ENCODE measurements at places on chromosomes 3 and 15.

GRCh38 chr3:76527773-76528172 is 512.1 kb upstream of the ROBO2 start:
- no peak for DNase-seq

GRCh38 chr3:182710557-182711157 is 82.6 kb upstream of the ATP11B start:
- no peak for DNase-seq

DNA sequence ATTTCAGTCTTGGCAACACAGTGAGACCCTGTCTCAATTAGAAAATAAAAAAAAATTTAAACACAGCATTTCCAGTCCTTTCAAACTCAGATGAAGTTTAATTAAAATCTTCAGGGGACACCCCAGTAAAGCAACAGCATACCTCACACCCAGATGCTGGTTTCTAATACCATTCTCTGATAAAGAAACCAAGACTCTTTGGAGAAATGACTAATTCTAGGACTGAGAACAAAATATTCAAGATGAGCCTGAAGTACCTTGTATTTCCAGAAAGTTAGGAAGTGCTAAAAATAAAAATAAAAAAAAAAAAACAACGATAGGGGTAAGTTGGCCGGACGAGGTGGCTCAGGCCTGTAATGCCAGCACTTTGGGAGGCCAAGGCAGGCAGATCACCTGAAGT is 14.0 kb upstream of the MAP4 start:
- DNase-seq: no peak

GRCh38 chr3:151499168-151499567 is 38.3 kb upstream of the IGSF10 start:
- no peak for DNase-seq

DNA sequence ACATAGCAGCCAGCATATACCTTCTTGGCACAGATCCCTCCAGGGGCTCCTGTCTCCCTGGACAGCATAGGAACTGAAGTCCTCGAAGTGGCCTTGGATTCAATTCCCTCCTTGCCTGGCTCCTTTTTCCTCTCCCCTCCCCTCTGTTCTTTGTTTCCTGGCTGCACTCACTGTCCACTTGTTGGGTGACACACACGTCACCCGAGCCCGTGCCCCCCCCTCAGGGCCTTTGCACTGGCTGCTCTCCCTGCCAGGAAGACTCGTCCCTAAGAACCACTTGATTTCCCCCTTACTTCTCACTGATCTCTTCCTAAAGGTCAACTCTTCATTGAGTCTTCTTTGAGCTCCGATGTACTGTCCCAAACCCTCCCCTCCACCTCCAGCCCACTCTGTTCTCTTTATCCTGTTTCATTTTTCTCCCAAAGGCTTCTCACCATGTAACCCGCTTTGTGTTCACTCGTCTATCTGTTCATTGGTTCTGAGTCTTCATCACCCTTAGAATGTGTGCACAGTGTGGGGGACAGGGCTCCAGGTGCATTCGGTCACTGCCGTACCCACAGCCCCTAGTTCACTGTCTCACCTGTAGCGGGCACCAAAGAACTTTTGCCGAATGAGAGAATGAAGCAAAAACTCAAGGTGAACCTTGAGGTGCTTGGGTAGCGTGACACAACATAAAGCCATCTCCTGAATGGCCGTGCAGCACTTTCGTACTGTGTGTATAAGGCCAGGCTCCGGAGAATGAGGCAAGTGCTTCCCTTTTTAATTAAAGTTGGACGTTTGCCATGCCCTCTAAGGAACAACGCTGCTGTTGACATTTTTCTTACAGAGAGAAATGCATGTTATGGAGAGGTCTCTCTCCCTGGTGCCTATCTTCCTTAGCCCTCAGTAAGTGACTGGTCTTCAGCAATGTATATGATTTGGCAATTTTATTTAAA is 74.0 kb downstream of the CHRNA7 start:
- DNase-seq: no peak

GRCh38 chr3:42804831-42805132 is 492 bp upstream of the HIGD1A start:
- DNase-seq: no peak

GRCh38 chr3:144556392-144556791 is 584.8 kb downstream of the DIPK2A start:
- DNase-seq: no peak

DNA sequence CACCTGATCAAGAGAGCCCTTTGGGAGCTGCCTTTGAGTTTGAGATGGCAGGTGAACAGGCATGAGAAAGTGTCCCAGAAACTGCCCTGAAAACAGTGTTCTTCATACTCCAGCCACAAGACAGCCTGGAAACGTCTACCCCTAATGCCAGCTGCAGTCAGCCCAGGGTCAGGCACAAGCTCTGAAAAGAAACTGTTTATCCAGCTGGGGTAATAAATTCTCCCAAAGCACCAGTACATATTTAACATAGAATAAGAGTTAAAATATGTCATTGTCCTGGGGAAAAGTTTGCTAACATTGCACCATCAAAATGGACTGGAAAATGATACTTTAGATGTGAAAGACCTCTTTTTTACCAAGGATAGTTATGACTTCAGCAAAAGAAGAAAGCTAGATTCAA is 66.3 kb downstream of the NEK10 start:
- DNase-seq: no peak

- DNase-seq: no peak
These were observed 218.4 kb upstream of the TRIM42 start for GRCh38 chr3:140459462-140459861.

DNA sequence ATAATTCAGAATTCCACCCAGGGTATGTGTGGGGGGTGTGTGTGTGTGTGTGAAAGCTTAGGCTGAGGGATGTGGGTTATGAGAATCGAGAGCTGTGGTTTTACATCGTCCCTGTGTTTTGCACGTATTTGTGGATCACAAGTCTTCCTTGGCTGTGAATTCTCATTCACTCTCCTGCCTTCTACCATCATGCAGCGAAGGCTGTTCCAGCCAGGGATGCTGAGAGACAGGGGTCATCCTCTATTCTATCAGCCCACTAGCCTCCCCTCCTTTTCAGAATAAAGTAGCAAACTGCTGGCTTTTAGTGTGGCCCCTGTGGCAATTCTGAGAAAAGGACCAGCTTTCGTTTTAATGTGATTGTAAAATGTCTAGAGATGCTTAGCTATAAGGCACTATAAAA is 460.6 kb upstream of the NR2F2 start:
- no peak for DNase-seq

DNA sequence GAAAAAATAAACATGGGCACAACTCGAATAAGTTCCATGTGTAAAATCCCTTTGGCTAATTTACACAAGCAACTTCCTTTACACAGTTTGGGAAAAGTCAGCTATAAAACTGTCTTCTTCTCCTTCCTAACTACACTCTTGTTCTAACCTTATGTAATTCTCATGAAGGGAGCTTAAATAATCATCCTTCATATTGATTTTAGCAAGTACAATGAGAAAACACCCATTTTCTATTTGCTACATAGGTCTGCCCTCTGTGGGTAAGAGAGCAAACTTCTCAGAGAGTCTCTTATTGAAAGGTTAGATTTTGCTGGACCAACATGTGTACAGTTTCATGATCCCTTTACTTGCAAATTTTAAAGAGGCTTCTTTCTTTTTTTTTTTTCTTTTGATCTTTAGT is 398.5 kb downstream of the ROBO1 start:
- DNase-seq: no peak

- no peak for DNase-seq
These were observed 74.1 kb upstream of the RAP2B start for GRCh38 chr3:153087595-153088566.

- no peak for DNase-seq
These were observed 273.5 kb upstream of the ADAMTS9 start for GRCh38 chr3:64961301-64961700.

GRCh38 chr3:148882288-148882687 is 17.2 kb downstream of the CPA3 start:
- no peak for DNase-seq

GRCh38 chr3:127274200-127274760 is 13.6 kb downstream of the PRR20G start:
- no peak for DNase-seq

DNA sequence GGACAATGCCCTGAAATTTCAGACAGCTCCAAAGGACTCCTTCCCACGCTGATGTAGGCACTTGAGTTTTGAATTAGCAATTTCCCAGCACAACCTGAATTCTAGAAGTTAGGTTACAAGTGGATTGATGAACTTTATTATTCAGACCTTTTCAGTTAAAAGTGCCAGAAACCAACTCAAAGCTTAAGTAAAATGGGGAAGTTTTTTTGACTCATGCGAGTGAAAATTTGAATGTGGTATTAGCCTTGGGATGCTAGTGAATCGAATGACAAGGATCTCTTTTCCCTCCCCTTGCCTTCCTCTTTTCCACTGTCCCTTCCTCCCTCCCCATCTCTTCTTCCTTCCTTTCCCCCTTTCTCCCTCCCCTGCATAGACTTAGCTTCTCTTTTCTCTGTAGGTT is 295.1 kb upstream of the PROK2 start:
- DNase-seq: no peak

DNA sequence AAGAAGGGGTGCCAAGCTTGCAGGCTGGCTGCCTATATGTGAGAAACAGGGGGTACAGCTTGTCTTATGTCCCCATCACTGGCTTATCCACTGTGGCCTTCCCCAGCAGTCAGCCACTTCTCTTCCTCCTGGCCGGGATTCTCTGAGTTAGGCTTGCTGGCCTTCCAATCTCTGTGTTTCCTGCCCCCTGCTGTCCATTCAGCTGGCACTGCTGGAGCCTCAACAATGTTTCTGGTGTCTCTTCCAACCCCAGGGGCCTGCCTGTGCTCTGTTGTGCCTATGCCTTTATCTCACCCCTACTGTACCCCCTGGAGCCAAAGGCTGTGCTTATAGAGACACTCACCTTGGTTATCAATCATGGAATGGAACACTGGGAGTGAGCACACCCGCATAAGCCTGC is 36.5 kb downstream of the ANAPC13 start:
- DNase-seq: no peak

DNA sequence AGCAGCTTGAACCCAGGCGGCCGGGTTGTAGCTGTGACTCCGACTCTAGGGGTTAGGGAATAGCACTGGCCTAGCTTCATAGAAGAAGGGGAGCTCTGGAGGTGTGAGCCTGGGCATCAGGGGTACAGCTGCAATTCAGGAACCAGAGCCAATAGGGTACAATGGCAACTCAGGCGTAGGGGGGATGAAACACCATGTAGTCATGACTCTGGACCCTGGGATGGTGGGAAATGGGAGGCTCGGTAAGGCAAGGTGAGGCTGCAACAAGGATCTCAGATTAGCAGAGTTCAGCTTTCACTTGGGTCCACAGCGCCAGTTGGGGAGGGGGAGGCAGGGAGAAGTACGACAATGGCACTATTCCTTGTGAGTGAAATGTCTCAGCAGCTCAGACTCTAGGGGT is 210.2 kb upstream of the LYSMD4 start:
- no peak for DNase-seq

DNA sequence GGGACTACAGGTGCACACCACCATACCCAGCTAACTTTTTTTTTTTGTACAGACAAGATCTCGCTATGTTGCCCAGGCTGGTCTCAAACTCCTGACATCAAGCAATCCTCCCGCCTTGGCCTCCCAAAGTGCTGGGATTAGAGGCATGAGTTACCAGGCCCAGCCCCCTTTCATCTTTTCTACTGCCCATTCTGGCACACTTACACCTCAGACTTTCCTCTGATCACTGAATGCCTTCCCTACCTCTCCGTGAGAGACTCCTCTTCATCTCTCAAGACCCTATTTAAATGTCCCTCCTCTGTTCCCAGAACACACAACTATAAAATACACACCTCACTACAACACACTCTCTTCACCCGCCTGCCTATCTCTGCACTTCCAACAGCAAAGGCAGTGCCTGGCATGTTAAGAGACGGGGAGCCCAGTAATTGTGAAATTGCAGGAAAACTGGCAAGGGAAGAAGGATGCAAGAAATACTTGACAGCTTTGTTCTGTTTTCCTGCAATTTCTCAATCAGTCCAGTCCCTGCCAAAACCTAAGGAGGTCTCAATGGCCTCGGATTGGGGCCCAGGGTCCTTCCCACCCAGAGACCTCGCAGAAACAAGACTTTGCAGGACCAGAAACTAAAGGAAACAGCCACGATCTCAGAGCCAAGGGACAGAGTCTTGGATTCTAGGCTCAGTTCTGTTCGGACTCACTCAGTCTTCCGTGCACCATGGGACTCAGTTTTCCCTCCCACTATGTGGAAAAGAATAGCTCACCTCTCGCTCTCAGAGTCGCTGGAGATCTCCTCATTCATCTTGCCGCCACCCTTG is 849 bp downstream of the RRP9 start:
- DNase-seq: no peak

- no peak for DNase-seq
These were observed 116.4 kb downstream of the GREM1 start for GRCh38 chr15:32834156-32834555.

- DNase-seq: no peak
These were observed 12.4 kb downstream of the TF start for GRCh38 chr3:133758568-133758928.

- no peak for DNase-seq
These were observed 928 bp downstream of the CEP97 start for GRCh38 chr3:101725194-101725889.

DNA sequence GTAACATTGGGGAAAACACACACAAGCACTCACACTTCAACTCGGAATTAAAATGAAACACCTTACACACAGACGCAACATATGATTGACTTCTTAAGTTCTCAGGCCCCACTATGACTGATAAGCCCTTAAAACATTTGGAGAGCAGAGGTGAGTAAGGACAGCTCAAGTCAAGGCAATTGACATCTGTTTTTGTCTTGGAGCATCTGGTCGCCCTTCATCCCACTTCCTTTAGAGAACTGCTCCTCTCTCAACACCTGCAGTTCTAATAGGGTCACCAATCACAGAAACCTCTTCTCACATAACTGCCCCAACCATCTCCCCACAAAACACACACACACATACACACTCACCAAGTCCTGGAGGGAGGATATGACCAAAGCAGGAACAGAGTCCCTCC is 43.4 kb downstream of the ERC2 start:
- no peak for DNase-seq

- no peak for DNase-seq
These were observed 167.1 kb upstream of the PLSCR5 start for GRCh38 chr3:146772211-146772743.

- DNase-seq: no peak
These were observed 13.7 kb upstream of the COL8A1 start for GRCh38 chr3:99624496-99625236.

DNA sequence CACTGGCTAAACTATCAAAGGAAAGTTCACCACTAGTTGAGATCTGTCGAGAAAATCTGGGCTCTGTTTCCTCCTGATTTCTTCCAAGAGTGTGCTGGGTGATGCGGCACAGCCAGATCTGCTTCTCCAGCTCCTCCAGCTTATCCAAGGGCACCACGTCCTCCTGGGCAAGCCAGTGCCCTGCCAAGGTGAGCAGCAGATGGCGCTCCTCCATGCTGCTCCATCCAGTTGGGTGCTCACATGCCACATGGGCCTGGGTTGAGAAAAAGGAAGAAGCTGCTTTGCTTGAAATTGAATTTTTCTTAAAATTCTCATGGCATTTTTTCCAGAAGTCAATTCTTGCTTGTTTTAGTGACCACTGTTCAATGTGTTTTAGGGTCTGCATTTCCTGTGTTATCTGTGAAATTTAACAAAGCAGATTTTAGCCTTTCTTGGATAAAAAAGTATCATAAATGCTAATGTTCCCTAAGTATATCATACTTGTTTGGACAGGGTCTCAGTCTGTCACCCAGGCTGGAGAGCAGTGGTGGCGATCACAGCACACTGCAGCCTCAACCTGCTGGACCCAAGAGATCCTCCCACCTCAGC is 47.3 kb downstream of the EIF3J start:
- peak; percentile 29 for DNase-seq

- no peak for DNase-seq
These were observed 24.2 kb upstream of the CA12 start for GRCh38 chr15:63405683-63406390.

- DNase-seq: no peak
These were observed 3.1 kb downstream of the KLHDC8B start for GRCh38 chr3:49174397-49174985.

Measured in stimulated activated CD8-positive, alpha-beta memory T cell treated with anti-CD3 and anti-CD28 coated beads, Interleukin-4, amount 100 ng/mL, for 1 hour (primary cell).